ENCODE measurements at places on chromosomes 12 and 14. TPM values are rescaled to one million over a fixed set of nuclear protein-coding genes. Genes with fewer than 3 reads are reported as not detected.
A peak's percentile ranks its signal among the peaks of the same experiment; 100 is the strongest.

DNA sequence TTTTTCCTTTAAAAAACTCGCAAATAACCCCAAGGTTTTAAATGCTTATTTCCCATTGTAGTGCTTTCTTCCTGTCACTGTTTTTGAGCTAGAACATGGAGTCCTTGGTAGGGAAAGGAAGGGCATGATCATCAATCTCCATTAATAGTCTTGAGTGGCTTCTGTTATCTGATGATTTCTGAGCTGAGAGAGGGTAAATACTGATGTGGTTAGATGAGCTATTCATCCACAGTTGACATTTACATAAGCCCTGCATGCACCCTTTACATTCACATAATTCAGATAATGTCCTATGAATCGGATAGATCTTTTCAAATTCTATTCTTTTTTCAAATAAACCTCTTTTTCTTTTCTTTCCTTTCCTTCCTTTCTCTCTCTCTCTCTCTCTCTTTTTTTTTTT lies 81.4 kb downstream of the NTN4 start:
- no peak overlapping the region for H3K27ac ChIP-seq
- peaks cover 11% of the 10 kb centered on the region for H3K4me1 ChIP-seq
- DNase-seq = no peak
- H3K36me3 ChIP-seq = no peaks in the 10 kb centered on the region

DNA sequence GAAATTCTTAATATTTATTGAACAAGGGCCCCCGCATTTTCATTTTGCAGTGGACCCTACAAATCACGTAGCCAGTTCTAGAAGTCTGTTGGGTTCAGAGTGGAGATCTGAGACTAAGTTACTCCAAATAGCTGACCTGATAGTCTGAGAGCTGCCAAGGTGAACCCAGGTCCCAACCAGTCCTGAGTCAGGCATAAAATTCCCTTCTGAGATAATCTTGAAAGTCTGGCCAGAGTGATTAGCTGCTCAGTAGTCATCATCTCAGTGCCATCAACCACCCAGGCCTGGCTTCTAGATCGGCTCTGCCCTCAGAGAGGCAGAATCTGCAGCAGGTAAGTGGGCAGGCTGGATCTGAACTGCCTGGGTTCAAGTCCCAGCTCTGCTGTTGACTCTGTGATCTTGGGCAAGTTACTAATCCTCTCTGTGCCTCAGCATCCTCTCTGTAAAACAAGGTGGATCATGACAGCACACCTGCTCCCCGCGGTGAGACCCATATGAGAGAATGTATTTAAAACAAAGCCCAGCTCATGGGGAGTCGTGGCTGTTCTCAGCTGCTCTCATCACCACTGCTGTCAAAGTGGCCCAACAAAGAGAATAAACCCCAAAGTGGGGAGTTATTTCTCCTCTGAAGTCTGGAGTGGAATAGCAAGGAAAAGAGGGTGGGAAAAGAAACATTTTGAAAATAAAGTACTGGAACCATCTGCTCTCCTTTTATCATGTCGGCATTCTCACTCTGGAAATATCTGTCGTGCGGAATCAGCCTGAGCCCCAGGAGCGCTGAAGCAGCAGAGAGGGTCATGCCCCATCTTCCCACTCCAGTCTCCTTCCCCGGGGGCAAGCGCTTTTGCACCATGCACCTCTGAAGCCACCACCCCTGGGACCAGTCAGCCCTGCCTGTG lies 193.3 kb downstream of the DPF3 start:
- no peak overlapping the region for H3K27ac ChIP-seq
- no peaks in the 10 kb centered on the region for H3K4me1 ChIP-seq
- no peaks in the 10 kb centered on the region for H3K36me3 ChIP-seq
- H3K4me3 ChIP-seq = no peak overlapping the region
- no peaks in the 10 kb centered on the region for H3K27me3 ChIP-seq

GRCh38 chr12:103858953-103859601 lies 18.0 kb upstream of the NT5DC3 start:
- peaks cover 9% of the 10 kb centered on the region for H3K4me1 ChIP-seq
- DNase-seq = peak; percentile 88
- H3K27me3 ChIP-seq = no peaks in the 10 kb centered on the region
- peak overlapping the region; percentile 99 for H3K27ac ChIP-seq
- H3K36me3 ChIP-seq = no peaks in the 10 kb centered on the region

PLEKHA5 gene
- 11.0 TPM for polyA plus RNA-seq

GRCh38 chr12:113697651-113698509 lies 226.2 kb upstream of the LHX5 start:
- no peaks in the 10 kb centered on the region for H3K27me3 ChIP-seq
- DNase-seq = no peak
- no peaks in the 10 kb centered on the region for H3K4me1 ChIP-seq
- H3K27ac ChIP-seq = no peak overlapping the region
- no peak overlapping the region for H3K4me3 ChIP-seq

TTC9 gene
- polyA plus RNA-seq = 1.6 TPM

GRCh38 chr12:48077111-48077510 lies 28.8 kb downstream of the SENP1 start:
- no peaks in the 10 kb centered on the region for H3K4me1 ChIP-seq
- no peaks in the 10 kb centered on the region for H3K36me3 ChIP-seq
- no peak overlapping the region for H3K4me3 ChIP-seq
- no peaks in the 10 kb centered on the region for H3K27me3 ChIP-seq

GRCh38 chr12:2641761-2642160 lies 153.0 kb upstream of the FKBP4 start:
- no peak overlapping the region for H3K4me3 ChIP-seq
- H3K27me3 ChIP-seq = no peaks in the 10 kb centered on the region
- DNase-seq = no peak
- no peaks in the 10 kb centered on the region for H3K36me3 ChIP-seq
- H3K4me1 ChIP-seq = no peaks in the 10 kb centered on the region

DTX1 gene
- 0.15 TPM for polyA plus RNA-seq

GRCh38 chr12:25859976-25860375 lies 98.5 kb upstream of the RASSF8 start:
- H3K4me3 ChIP-seq = no peak overlapping the region
- DNase-seq = no peak
- H3K36me3 ChIP-seq = no peaks in the 10 kb centered on the region
- H3K27ac ChIP-seq = no peak overlapping the region

DNA sequence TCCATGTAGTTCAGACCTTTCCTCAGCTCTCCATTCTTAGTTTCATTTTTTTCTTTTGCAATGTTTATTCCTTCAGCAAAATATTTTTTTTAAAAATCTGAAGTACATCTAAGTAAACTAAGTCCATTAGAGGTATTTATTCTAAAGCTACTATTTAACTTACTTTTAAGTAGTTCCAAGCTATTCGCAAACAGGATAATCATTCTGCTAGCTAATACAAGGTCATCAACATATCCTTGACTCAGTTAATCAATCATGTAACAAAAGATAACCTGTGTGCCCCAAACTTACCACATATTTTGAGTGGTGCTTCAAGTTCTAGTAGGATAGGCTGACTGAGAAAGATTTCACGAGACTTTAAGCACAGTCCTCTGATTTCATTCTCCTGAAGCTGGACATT lies 11.2 kb downstream of the PPP1CC start:
- H3K4me3 ChIP-seq = no peak overlapping the region
- no peaks in the 10 kb centered on the region for H3K4me1 ChIP-seq
- no peak overlapping the region for H3K27ac ChIP-seq
- H3K27me3 ChIP-seq = no peaks in the 10 kb centered on the region

DNA sequence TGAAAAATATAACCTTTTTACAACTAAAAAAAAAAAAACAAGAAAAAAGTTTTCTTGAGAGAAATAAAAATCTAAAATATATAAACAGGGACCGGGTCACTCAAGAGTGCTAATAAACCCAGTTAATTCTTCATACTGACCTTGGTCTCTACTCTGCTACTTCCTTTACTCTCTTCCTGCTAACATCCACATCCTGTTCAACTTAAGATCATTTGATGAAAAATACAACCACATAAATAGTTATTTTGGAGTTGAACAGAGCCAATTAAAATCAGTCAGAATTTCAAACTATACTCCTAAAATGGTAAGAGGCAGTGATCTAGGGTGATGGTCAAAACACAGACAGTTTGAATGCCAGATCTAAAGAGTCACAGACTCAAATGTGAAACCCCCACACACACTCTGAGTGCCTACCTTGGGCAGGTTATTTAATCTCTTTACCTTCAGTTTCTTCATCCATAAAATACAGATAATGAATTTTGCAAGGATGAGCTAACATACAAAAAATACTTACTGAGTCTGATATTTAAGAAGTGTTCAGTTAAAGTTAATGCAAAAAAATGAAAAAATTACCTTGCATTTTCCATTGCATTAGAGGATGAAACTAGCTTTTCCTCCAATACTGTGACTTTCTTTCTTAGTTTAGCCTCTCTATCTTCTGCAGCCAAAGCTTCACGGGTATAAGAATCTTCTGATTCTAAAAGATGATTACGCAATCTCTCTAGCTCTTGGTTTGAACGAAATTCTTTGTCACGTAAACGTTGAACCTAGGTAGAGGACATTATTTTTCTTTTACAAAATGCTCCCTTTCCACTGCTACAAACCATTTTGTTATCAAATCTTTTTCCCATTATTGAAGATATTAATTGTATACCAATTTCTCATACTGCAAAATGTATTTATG lies 40.9 kb downstream of the TRIP11 start:
- no peak overlapping the region for H3K27ac ChIP-seq
- H3K36me3 ChIP-seq = no peaks in the 10 kb centered on the region
- no peaks in the 10 kb centered on the region for H3K4me1 ChIP-seq
- no peak for DNase-seq

DNA sequence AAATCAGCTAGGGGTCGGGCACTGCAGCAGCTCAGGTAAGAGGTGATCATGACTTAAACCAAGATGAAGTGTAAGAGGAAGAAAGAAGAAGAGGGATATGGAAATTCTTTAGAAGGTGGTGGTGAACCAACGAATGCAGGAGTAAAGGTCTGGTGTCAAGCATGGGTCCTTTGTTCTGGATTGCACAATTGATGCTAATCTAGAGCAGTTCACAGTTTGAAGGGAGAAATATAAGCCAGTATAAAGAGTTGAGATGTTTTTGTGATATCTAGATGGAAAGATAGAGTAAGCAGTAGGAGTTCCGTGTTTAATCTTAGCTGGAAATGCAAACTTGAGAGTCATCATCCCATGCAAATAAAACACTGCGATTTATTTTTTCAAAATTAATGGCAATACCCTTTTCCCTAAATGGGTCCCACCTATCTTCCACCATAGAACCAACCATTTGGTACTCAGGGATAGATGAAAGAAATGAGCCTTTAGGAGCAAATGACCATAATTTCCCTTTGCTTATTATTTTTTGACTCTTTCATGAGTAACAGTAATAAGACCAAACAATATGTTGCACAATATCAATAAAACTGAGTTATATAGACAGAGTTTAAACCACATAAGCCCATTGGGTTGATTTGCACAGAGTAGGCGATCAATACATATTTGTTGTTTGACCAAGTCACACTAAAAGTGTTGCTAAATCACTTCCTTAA lies 15.0 kb upstream of the MGP start:
- no peaks in the 10 kb centered on the region for H3K36me3 ChIP-seq
- DNase-seq = no peak
- H3K27me3 ChIP-seq = no peaks in the 10 kb centered on the region

TDRD9 gene
- polyA plus RNA-seq = 1.1 TPM

B4GALNT3 gene
- 20.3 TPM for polyA plus RNA-seq

TMEM260 gene
- 5.5 TPM for polyA plus RNA-seq

DNA sequence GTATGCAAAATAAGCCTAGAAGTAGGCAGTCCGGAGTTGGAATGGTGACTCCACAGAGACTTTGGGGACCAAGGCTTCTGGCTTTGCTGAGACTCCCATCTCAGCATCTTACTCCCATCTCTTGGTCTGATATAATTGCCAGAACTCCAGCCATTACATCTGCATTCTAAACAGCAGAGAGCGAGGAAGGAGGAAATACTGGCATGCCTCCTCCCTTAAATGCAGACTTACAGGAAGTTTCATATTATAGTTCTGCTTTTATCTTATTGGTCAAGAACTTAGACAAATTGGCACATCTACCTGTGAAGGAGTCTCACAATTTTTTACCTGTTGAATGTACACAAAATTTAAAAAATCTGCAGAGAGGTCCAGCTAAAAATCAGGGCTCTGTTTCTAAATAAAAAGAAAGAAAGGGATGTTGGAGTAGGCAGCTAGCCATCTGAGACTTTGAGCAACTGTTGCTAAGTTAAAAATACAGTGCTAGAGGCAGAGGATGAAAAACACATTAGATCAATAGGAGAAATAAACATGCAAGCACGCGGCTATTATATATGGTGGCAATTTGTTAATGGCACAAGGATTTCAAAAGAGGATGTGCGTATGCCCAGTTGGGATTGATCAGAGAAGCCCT lies 209.9 kb upstream of the HMGA2 start:
- no peaks in the 10 kb centered on the region for H3K27me3 ChIP-seq
- no peak overlapping the region for H3K27ac ChIP-seq
- no peak overlapping the region for H3K4me3 ChIP-seq
- H3K4me1 ChIP-seq = no peaks in the 10 kb centered on the region
- H3K36me3 ChIP-seq = no peaks in the 10 kb centered on the region
- DNase-seq = no peak

TPPP2 gene
- not detected for polyA plus RNA-seq

GRCh38 chr14:30914812-30915211 lies 40.5 kb downstream of the COCH start:
- H3K4me1 ChIP-seq = no peaks in the 10 kb centered on the region
- no peak for DNase-seq
- no peaks in the 10 kb centered on the region for H3K36me3 ChIP-seq
- no peak overlapping the region for H3K27ac ChIP-seq
- H3K4me3 ChIP-seq = no peak overlapping the region
- no peaks in the 10 kb centered on the region for H3K27me3 ChIP-seq

TAS2R9 gene
- polyA plus RNA-seq = not detected

DNA sequence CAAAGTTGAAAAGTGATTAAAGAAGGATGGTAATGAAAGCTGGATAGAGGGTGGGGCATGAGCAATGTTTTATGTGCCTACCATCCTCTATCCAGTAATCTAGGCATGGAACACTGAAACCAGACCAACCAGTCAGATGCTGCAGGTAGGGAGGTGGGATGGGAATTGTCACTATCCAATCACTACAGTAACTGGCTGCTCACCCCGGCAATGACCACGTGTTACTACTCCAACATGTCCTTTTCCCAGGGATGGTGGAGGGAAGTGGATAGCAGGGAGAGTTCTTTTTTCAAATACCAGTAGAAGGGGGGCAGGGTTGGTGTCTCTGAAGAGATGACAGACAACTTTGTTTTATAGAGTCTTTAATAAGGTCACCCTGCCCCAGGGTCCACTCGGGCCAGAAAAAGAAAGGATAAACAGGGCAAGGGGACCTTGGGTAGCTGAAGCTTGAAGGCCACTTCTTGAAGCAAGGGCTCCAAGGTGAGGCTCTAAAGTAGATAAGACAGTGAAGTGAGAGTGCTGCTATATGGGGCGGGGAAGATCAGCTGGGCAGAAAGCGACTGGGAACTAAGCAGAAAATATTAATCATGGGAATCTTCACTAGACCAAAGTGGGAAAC lies 14.7 kb upstream of the CDH24 start:
- H3K36me3 ChIP-seq = peaks cover 12% of the 10 kb centered on the region
- no peak overlapping the region for H3K4me3 ChIP-seq
- H3K27me3 ChIP-seq = no peaks in the 10 kb centered on the region
- no peak overlapping the region for H3K27ac ChIP-seq

GLT1D1 gene
- 0.54 TPM for polyA plus RNA-seq

GRCh38 chr12:54389134-54389508 lies 4.6 kb upstream of the ZNF385A start:
- no peaks in the 10 kb centered on the region for H3K4me1 ChIP-seq
- H3K36me3 ChIP-seq = no peaks in the 10 kb centered on the region
- no peak overlapping the region for H3K4me3 ChIP-seq
- no peak overlapping the region for H3K27ac ChIP-seq
- DNase-seq = no peak

LRTM2 gene
- polyA plus RNA-seq = not detected
